T follicular helper cell (primary cell): ENCODE measurements at places on chromosomes 5 and 9.

GRCh38 chr9:102499468-102499867 is 495.7 kb upstream of the CYLC2 start:
- DNase-seq, result no peak

- no peak for DNase-seq
Observed at GRCh38 chr9:14383294-14383693, 69.4 kb upstream of the NFIB start.

DNA sequence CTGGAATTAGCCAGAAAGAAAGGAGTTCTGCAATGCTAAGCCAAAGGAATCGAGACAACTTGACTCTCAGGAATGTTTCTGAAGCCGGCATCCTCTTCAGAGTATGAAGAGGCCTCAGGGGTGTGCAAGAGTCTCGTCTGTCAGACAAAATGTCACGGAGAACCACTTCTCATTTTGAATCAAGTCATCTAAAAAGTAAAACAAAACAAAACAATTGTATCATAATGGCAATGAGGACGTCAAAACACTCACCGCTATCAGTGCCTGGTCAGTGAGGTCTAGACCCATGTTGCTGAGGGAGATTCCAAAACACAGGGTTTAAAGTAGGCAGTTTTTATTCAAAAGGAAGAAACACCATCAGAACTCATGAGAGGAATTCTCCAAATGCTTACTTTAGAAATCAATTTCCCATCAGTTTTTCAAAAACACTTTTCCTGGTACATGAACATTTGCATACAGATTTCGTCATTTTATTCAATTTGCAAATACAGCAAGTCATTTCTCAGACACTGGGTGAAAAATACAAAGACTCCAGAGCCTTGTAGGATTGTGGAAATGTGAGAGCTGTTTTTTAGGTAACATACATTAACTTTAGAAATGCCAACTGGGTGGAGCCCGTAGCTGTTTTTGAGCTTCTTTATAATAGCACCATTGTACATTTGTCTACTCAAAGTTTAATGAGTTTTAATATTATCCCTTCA is 89.5 kb upstream of the MAP3K1 start:
- no peak for DNase-seq

DNA sequence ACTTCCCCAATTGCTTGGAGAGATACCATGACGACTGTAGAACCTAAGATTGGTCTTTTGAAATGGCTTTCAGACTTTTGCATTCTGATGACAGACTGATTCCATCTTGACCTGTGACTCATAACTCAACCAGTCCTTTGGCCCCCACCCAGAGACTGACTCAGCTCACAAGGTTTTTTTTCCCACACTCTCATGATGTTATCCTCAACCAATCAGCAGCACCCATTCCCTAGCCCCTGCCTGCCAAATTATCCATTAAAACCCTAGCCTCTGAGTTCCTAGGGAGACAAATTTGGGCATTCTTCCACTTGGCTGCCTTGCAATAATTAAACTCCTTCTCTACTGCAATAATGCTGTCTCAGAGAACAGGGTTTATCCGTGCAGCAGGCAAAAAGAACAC is 1263.3 kb upstream of the CDH9 start:
- DNase-seq, result no peak

GRCh38 chr5:89342106-89342876 is 459.3 kb upstream of the MEF2C start:
- DNase-seq, result no peak

DNA sequence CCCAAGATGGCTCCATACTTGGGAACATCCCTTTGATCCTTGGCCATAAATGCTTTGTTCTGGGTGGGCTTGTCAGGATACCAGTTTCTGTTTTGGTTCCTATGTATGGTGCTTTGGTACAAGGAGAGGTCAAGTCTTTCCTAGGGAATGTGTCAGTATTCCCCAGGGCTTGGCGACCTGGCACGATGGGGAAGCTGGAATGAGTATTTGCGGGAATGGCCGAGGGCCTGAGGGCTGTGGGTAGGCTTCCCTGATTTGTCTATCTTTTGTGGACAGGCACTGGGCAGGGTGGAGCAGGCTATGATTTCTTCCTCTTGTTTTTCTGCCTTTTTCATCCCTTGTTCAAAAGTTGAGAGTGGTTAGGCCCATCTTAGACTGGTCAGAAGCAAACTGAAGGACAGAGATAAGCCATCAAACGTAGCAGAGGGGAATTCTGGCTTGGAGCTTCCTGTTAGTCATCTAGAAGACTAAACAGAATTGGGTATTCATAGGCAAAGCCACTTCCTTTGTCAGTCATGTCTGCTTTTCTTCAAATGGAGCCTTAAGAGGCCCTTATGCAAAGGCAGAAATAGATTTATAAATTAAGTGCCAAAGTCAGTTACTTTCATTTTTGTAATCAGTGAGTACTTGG is 13.7 kb downstream of the DOCK2 start:
- DNase-seq, result no peak

DNA sequence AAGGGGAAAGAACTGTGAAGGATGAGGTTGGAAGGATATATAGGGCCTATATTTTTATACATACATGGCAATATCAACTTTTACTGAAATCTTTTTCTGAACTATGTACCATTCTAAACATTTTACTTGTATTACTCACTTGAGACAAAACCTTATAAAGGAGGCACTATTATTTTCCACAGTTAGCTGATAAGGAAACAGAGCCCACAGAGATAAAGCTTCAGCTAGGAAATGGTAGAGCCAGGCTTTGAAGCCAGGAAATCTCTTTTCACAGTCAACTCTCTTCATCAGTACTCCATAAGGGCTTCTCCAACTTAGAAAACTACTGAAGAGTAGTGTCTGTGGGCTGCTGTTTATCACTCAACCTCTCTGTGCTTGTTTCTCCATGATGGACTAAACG is 613.7 kb downstream of the PRELID2 start:
- DNase-seq, result no peak

- DNase-seq, result no peak
Observed at GRCh38 chr5:9058161-9058560, 487.7 kb downstream of the SEMA5A start.

- no peak for DNase-seq
Observed at GRCh38 chr5:151684690-151685361, 1.9 kb downstream of the SPARC start.

DNA sequence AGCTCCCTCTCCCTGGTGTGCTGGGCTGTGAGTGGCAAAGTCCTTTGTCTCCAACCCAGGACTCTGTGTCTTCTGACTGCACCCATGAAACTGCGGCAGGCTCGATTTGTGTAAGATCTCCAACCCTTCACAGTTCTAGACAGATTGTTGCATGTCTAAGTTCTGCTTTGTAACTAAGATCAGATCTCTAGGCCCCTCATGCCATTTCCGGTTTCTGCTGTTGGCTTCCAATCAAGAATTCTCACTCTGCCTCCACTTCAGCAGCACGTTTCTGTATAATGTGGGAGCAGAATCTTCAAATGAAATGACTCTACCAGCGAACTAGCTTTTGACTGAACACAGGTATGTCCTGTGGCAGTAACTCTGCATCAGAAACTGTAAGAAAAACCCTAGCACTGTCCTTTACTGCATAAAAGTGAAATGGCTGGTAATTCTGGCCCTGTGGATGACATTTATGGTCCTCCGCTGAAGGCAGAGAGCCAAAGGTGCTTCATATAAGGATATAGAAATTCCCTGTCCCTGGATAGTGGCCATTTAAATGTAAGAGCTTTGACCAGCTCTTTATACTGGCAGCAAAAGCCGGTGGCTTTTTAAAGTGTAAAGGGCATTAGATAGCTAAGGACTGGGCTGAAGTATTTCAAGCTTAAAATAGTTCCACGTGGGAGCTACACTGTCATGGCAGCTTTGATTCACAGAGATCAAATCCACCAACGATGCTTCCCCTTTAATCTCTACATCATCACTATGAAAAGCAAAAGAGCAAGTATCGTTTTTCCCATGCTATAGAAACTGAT is 319.0 kb upstream of the CDH6 start:
- DNase-seq, result no peak

GRCh38 chr5:178981381-178981780 is 13.7 kb downstream of the GRM6 start:
- no peak for DNase-seq

- DNase-seq, result no peak
Observed at GRCh38 chr5:145027286-145027685, 807.9 kb downstream of the PRELID2 start.

- no peak for DNase-seq
Observed at GRCh38 chr5:45692481-45692880, 3.7 kb downstream of the HCN1 start.

DNA sequence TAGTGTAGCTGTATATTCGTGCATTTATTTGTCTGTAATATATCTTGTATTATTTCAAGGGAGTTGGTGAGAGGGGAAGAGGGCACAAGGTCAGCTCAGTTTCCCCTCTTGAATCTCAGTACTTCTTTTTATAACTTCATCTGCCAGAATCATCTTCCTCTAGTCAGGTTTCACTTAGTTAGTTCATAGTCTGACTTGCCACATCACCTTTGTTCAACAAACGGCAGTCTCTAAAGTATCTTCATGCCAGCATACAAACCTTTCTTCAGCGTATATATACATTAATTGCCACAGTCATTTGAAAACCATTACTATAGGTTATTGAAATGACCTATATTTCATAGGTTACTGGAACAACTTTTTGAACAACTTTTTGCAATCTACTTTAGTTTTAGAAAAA is 1.6 kb downstream of the ECM2 start:
- no peak for DNase-seq

GRCh38 chr5:147474140-147474539 is 35.7 kb downstream of the DPYSL3 start:
- no peak for DNase-seq

- no peak for DNase-seq
Observed at GRCh38 chr5:137700282-137700680, 35.6 kb downstream of the KLHL3 start.

- no peak for DNase-seq
Observed at GRCh38 chr5:110896901-110897300, 158.1 kb downstream of the SLC25A46 start.

GRCh38 chr5:110718311-110718710 is 8.2 kb downstream of the TMEM232 start:
- no peak for DNase-seq

DNA sequence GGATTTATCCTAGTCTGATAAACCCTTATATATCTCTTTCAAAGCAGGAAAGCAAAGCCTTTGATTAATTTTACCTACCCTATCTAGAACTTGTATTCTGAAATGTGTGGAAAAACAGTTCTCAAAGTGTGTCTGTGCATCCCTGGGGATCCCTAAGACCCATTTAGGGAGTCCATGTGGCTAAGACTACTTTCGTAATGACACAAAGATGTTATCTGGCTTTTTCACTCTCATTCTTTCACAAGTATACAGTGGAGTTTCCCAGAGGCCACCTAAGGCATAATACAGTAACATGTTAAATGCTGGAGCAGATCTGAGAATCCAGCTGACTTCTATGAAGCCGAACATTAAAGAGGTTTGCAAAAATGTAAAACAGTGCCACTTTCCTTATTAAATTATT is 54.3 kb upstream of the TNFSF15 start:
- no peak for DNase-seq

- no peak for DNase-seq
Observed at GRCh38 chr5:138338411-138339090, 485 bp downstream of the FAM53C start.

DNA sequence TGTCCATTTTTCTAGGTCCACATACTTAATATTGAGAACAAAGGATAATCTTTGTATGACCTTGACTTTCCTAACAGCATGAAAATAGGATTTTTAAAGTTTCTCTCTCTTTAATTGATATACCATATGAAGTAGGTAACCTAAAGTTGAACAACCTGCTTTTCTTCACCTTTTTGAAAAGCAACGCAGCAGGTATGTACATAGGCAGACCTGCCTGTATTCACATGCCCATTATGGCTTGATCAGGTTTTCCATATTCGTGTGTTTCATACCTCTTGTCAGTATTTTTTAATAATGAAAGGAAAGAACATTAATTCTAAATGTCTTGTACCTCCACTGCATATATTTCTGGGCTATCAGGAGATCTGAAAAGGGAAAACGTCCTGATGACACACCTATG is 1.5 kb upstream of the ADAMTSL1 start:
- no peak for DNase-seq

- no peak for DNase-seq
Observed at GRCh38 chr5:112161392-112161748, 257.7 kb downstream of the EPB41L4A start.

DNA sequence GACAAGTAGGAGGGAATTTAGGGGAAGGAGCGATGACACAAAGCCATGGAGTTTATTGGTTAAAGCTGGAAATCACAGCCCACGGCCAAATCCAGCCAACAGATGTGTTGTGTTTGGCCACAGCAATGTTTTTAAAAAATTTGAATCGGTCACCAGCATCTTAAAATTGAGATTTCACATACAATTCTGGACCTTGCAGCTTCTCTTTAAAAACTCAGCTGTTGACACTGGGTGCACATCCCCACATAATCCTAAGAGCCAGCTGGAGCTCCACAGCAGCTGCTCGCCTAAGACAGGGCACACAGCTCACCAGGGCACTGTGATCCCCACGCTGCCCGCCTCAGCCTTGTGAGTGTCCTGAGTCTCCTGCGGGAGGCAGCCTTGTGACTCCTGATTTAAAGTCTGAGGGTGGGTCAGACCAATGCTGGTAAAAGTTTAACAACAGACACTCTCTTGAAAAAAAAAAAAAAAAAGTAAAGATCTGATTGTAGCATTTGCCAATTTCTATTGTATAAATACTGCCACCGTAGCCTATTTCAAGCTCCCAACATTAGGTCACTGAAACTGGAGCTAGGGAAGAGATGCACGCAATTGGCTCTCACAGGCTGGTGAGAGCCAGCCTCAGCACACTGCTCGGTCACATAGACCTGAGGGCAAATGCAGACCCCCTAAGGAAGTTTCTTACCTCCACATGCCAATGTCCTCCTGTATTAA is 124.8 kb downstream of the HSD17B3 start:
- DNase-seq, result no peak

DNA sequence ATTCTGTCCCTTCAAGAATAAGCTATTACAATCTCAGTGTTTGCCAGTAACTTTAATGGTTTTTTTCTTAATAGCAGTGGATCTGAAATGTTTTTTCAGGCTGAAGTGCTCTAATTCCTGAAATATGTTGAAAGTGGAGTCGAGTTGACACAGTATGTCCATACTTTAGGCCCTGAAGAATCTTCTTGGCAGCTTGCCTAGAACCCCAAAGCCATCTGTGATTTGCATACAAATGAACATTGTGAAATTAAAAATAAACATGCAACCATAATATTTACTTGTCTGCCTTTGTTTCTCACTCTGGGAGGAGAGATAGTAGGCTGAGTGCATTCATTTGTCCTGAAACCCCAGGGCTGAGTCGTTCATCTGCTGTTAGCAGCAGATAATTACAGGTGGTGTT is 152.7 kb downstream of the ADCY2 start:
- DNase-seq, result no peak

GRCh38 chr9:95131023-95131943 is 186.2 kb downstream of the FANCC start:
- peak; percentile 22 for DNase-seq

- DNase-seq, result no peak
Observed at GRCh38 chr9:129270205-129270604, 92.1 kb upstream of the IER5L start.
